ENCODE measurements at places on chromosomes 6 and 20. TPM values are rescaled to one million over a fixed set of nuclear protein-coding genes. Genes with fewer than 3 reads are reported as not detected.

DNA sequence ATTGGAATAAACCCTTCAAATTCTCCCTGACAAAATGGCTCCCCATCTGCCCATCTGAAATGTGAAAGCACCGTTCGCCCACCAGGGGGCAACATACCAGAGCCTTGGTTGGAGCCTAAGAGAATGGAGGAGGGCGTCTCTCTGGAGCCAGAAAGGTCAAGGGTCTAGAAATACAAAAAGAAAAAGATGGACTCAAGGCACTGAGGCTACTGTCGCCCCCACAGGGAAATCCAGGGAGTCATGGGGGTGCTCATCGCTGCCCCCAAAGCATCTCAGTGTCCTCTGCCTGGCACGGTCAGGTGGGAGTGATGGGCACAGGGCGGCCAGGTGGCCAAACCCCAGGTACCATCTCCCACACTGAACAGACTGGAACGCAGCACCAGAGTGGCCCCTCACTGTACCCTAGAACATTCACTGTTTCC lies 136.3 kb downstream of the ZMYND8 start:
- no peaks in the 10 kb centered on the region for H3K27me3 ChIP-seq
- H3K4me3 ChIP-seq = no peak overlapping the region

Gene FAM217B
- 10.2 TPM for total RNA-seq

Gene OVOL2
- total RNA-seq = 0.94 TPM

Gene FAM184A
- total RNA-seq = 1.4 TPM

DNA sequence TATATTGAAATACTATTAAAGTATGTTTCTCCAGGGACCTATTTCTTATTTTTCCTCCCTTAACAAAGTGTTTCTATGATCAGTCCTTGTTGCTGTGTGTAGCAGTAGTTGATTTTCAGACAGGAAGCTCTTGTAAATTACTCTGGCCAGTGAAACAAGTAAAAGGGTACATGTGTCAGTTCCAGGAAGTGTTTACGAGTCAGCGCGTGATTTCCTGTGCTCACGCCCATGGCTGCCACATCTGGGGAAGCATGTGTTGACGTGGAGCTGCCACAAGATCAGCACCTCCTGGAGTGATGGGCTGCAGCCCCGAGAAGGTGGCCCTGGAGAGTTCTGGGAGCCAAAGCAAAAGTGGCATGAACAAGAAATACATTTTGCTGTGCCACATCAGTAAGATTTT lies 38.6 kb upstream of the GGTLC1 start:
- H3K27ac ChIP-seq = peak overlapping the region; percentile 36
- no peaks in the 10 kb centered on the region for H3K36me3 ChIP-seq
- H3K4me3 ChIP-seq = no peak overlapping the region
- peaks cover 3% of the 10 kb centered on the region for H3K4me1 ChIP-seq

DNA sequence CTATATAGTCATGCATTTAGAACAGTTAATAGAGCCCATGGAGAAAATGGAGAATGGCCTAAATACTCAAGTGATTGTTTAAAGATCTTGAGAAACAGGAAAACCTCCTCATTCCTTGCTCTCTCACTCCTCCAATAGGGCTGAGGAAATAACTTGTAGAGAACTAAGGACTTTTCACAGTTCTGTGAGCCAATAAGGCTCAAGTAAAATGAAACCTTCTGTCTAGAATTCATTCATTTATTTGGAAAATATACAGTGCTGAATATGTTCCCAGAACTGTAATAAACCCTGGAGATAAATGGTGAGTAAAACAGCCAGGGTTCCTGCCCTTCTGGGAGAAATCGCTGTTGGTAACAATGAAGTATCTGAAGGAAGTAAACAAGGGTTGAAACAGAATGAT lies 35.3 kb downstream of the ELOVL2 start:
- no peaks in the 10 kb centered on the region for H3K36me3 ChIP-seq
- no peak overlapping the region for H3K4me3 ChIP-seq
- no peaks in the 10 kb centered on the region for H3K27me3 ChIP-seq
- H3K4me1 ChIP-seq = no peaks in the 10 kb centered on the region

DNA sequence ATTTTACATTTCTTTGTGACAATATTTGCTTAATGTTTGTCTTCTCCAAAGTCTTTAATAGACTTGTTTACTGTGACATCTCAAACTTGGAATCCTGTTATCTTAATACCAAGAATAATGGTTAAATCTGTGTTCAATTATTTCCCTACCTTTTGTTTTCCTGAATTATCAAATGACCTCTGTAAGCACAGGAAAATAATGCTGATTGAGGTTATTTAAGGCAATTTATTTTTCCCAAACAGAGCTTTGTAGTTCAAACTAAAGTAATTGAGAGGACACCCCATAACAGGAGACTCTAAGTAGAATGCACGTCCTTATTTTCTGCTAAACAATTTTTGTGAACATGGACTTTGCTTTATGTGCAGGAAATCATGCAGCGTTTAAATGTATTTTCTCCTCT lies 195.0 kb downstream of the BTBD3 start:
- H3K27me3 ChIP-seq = no peaks in the 10 kb centered on the region
- H3K4me1 ChIP-seq = no peaks in the 10 kb centered on the region
- no peak overlapping the region for H3K4me3 ChIP-seq
- no peaks in the 10 kb centered on the region for H3K36me3 ChIP-seq

DNA sequence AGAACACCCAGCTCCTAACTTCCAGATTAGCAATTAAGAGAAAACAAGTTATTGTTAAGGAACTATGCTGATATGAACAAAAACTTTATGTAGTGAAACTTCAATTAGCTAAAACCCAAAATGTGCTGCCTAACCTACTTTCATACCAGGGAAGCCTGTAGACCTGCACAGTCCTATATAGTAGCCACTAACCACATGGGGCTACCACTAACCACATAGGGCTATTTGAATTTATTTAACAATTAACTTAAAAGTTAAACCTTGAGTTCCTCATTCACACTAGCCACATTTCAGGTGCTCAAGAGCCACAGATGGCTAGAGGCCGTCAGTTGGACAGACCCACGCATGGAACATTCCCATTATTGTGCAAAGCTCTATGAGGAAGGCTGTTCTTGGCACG lies 72.4 kb upstream of the LAMP5 start:
- peaks cover 15% of the 10 kb centered on the region for H3K36me3 ChIP-seq
- DNase-seq = no peak
- H3K4me3 ChIP-seq = no peak overlapping the region
- H3K27me3 ChIP-seq = no peaks in the 10 kb centered on the region

DNA sequence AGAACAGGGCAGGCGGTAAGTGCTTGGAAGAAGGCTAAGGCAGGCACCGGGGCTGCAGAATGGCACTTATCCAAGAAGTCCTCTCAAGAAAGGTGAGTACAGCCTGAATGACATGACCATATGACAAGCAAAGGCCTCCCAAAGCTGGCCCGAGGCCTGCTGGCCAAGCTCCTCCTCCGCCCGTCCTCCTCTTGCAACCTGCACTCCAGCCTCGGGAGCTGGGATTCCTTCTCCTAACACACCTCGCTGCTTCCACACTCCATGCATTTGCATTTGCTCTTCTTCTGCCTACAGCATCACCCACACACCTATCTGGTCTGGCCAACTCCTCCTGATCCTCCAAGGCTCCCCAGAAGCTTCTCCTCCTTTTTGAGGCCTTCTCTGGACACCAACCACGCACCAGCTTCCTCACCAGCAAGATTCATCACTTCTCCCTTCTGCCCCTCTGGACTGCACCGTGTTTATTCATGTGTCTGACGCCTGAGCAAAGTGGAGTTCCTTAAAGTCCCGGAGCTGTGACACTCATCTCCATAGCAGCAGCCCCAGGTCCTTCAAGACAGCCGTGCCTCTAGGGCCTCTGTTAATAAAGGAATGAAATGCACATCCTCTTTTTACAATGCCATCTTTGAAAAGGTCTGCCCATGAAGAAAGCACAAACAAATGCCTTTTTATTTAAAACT lies 32.3 kb downstream of the CNKSR3 start:
- DNase-seq = no peak
- no peaks in the 10 kb centered on the region for H3K4me1 ChIP-seq
- no peak overlapping the region for H3K4me3 ChIP-seq
- H3K36me3 ChIP-seq = no peaks in the 10 kb centered on the region
- H3K27me3 ChIP-seq = no peaks in the 10 kb centered on the region

DNA sequence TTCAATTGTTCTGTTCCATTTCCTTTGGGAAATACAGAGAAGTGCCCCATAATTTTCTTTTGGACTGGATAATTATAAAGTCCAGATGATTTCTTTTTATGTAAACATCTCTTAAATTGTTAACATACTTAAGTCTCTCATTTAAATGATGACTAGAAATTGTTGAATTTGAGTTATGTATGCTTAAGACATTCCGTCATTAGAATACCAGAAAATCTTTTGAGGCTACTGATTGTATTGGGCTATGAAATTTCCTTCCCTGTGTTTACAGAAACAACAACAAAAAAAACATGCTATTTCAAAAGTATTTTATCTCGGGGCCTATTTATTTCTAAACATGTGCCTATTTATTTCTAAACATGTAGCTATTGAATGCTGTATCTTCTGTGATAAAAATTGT lies 125.4 kb downstream of the SH3BGRL2 start:
- H3K36me3 ChIP-seq = no peaks in the 10 kb centered on the region
- H3K27ac ChIP-seq = no peak overlapping the region
- no peaks in the 10 kb centered on the region for H3K27me3 ChIP-seq
- no peak for DNase-seq
- no peaks in the 10 kb centered on the region for H3K4me1 ChIP-seq

DNA sequence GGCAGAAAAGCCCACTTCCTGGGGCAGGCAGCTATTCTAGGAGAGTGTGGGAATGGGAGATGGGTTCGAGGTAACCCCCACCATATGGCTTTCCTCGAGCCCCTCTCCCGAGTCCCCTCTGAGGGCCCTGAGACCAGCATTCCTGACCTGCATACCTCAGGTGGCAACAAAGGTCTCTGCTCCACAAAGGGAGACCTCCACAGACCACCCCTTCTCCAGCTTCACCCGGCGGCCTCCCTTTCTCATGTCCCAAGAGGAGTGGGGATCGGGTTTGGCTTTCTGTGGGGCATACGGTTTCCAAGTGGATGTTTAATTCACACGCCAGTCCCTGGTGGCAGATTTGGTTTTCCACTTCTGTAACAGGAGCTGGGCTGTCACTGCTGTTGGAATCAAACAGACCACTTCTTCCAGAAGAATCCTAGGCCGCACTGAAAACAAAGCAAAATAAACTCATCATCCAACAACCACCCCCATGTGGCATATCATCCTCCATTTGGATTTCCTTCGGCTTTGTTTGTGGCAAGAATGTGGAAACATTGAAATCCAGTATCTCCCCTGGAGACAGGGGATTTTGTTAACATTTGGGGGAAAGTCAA lies 83.2 kb downstream of the DLL1 start:
- no peak overlapping the region for H3K4me3 ChIP-seq
- no peaks in the 10 kb centered on the region for H3K36me3 ChIP-seq
- no peak overlapping the region for H3K27ac ChIP-seq
- no peaks in the 10 kb centered on the region for H3K4me1 ChIP-seq
- H3K27me3 ChIP-seq = no peaks in the 10 kb centered on the region

GRCh38 chr6:49839957-49840356 lies 26.4 kb downstream of the CRISP1 start:
- no peaks in the 10 kb centered on the region for H3K36me3 ChIP-seq
- no peak overlapping the region for H3K27ac ChIP-seq
- DNase-seq = no peak
- H3K4me1 ChIP-seq = no peaks in the 10 kb centered on the region
- no peaks in the 10 kb centered on the region for H3K27me3 ChIP-seq
- no peak overlapping the region for H3K4me3 ChIP-seq

Gene TSPYL4
- total RNA-seq = 15.1 TPM

Gene RAET1G
- not detected for total RNA-seq

Gene KIAA0408
- 0.52 TPM for total RNA-seq

- H3K36me3 ChIP-seq = no peaks in the 10 kb centered on the region
- H3K27me3 ChIP-seq = no peaks in the 10 kb centered on the region
- H3K27ac ChIP-seq = no peak overlapping the region
- H3K4me3 ChIP-seq = no peak overlapping the region
- peaks cover 57% of the 10 kb centered on the region for H3K4me1 ChIP-seq
Observed at GRCh38 chr6:6661684-6662083, 73.2 kb downstream of the LY86 start.

GRCh38 chr6:156502969-156503504 lies 274.1 kb upstream of the ARID1B start:
- no peaks in the 10 kb centered on the region for H3K4me1 ChIP-seq
- no peak overlapping the region for H3K27ac ChIP-seq
- H3K27me3 ChIP-seq = no peaks in the 10 kb centered on the region
- no peaks in the 10 kb centered on the region for H3K36me3 ChIP-seq

DNA sequence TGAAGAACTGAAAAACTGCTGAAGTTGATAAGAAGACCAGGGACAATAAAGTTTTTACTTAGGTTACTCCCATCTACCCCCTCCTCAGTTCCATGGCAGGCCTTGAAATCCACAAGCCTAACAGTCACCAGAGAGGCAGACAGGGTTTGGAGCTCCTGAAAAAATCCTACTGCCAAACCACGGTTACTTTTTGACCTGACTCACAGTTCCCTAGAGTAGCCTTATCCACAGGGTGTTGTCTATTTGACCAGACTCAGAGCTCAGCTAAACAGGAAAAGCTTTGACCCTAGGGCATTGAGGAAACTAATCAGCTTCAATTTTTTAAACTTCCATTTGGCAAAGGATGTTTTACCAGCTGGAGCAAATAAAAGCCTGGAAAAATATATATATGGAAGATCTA lies 257.7 kb upstream of the NT5E start:
- no peaks in the 10 kb centered on the region for H3K27me3 ChIP-seq
- H3K36me3 ChIP-seq = no peaks in the 10 kb centered on the region
- no peak for DNase-seq
- H3K27ac ChIP-seq = no peak overlapping the region

Gene ENPP5
- 4.9 TPM for total RNA-seq

Gene RNF217
- total RNA-seq = 3.4 TPM

GRCh38 chr6:30821862-30822784 lies 62.2 kb upstream of the DDR1 start:
- DNase-seq = no peak
- H3K4me3 ChIP-seq = no peak overlapping the region
- H3K4me1 ChIP-seq = peaks cover 3% of the 10 kb centered on the region
- H3K27me3 ChIP-seq = no peaks in the 10 kb centered on the region
- H3K27ac ChIP-seq = peak overlapping the region; percentile 18

- DNase-seq = no peak
- H3K27ac ChIP-seq = no peak overlapping the region
- H3K27me3 ChIP-seq = no peaks in the 10 kb centered on the region
- H3K4me3 ChIP-seq = no peak overlapping the region
Observed at GRCh38 chr6:144867761-144868160, 582.6 kb downstream of the UTRN start.

DNA sequence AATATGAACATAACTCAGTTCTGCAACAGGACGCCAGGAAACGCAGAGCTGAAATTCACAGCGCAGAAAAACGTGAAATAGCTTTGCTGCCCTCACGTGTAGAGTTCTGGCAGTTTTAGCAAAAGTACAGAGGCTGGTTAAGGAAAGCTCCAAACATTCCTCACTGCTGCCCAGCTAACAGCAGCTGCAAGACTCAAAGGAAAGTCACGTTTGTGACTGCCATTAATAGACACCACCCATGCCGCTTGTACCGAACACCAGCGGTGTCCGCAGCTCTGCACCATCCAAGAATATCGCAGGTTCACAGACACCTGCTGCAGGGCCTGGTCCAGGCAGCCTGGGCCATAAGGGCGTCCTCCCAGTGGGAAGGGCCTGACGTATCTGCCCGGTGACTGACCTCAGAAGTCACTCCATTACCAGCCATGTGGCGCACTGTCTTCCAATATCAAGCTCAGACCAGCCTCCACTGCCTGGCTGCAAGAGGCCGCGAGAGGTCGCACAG lies 61.4 kb downstream of the WDR27 start:
- no peaks in the 10 kb centered on the region for H3K36me3 ChIP-seq
- no peaks in the 10 kb centered on the region for H3K27me3 ChIP-seq
- H3K4me1 ChIP-seq = peaks cover 5% of the 10 kb centered on the region
- H3K4me3 ChIP-seq = no peak overlapping the region

Data from thymus (tissue), 14 donors.